LHCN-M2 (cell line): ENCODE measurements at places on chromosomes 3 and 15. TPM values are rescaled to one million over a fixed set of nuclear protein-coding genes. Genes with fewer than 3 reads are reported as not detected.

DNA sequence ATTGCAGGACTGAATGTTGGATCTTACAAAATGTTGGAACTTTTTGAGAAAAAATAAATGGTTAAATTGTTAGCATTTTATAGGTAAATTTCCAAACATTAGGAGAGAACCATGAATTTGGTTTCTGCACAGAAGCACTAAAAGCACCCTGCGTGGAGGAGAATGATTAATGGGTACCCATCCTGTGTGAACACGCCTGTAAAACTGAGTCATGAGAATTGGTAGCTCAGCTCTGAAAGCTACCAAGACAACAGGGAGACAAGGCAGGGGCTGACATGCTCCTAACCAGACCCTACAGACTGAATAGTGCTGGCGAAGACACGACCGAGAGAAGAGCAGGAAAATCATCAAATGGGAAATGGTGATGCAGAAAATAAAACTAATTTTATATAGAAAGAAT is 32.4 kb upstream of the MTMR10 start:
- DNase-seq = no peak

DNA sequence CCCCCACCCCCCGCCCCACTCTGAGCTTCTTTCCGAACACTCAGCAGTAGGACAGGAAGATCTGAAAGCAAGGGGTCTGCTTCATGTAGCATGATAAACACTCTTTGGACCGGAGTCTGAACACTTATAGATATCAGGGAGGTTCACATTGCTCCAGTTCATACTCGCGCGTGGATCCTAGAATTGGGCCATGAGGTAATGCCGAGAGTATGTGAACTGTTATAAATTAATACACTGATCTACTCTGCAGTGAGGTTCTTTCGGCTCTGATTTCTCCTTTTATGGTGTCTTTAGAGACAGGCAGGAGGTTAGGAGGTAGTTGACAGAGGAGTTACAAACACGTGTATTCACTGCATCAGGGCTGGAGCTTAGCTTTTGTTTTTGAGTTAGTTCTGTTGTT is 223.0 kb downstream of the THSD4 start:
- no peak for DNase-seq

The TRH gene
- total RNA-seq = not detected in 2 replicates

The SST gene
- total RNA-seq = not detected in 2 replicates
